ENCODE measurements at places on chromosomes 12 and 14.

GRCh38 chr12:75553398-75553797, 42.0 kb upstream of the KRR1 start:
- DNase-seq = no peak

- no peak for DNase-seq
These were observed 9.9 kb downstream of the FSCB start for GRCh38 chr14:44497148-44497547.

GRCh38 chr12:102757154-102757881, 159.7 kb downstream of the PAH start:
- no peak for DNase-seq

- no peak for DNase-seq
These were observed 900 bp upstream of the LRRC23 start for GRCh38 chr12:6903722-6904121.

DNA sequence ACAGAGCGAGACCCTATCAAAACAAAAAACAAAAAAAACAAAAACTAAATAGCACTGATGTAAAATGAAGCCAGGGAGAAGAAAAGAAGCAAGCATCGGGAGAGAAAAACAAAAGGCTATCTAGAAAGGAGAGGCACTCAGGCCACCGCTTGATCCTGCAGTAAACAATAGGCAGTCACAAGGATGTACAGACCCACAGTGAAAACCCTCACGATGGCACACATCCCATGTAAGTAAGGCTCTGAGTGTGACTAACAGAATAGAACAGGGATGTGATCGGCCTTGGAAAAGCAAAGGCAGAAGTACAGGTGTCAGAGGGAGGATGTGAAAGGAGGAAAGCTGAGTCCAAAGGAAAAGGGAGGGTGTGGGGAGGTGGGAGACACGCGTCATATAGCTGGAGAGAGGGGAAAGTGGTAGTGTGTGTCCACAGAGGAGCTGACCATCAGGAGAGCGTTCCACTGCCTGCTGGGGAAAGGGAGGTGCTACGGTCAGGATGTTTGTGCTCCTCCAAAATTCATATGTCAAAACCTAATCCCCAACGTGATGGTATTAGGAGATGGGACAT, 31.5 kb downstream of the CAMKK2 start:
- DNase-seq = no peak

GRCh38 chr12:100199023-100199346, 1.6 kb upstream of the ACTR6 start:
- peak; percentile 25 for DNase-seq

Data from hematopoietic multipotent progenitor cell treated with erythropoietin and hydrocortisone succinate and interleukin-3 and kit ligand, for 8 days (in vitro differentiated cells).